Uterus (tissue), 4 donors: ENCODE measurements at places on chromosomes 1 and 21.

- peak; percentile 35 for DNase-seq
Measured at GRCh38 chr1:31617916-31618746, 642 bp downstream of the HCRTR1 start.

GRCh38 chr1:228919914-228920313, 184.6 kb downstream of the RHOU start:
- DNase-seq = no peak

GRCh38 chr1:7388141-7388487, 383.0 kb upstream of the VAMP3 start:
- no peak for DNase-seq

- no peak for DNase-seq
Measured at GRCh38 chr1:7616076-7616832, 154.8 kb upstream of the VAMP3 start.

GRCh38 chr1:172429331-172430127, 9.0 kb downstream of the C1orf105 start:
- DNase-seq = peak; percentile 42

DNA sequence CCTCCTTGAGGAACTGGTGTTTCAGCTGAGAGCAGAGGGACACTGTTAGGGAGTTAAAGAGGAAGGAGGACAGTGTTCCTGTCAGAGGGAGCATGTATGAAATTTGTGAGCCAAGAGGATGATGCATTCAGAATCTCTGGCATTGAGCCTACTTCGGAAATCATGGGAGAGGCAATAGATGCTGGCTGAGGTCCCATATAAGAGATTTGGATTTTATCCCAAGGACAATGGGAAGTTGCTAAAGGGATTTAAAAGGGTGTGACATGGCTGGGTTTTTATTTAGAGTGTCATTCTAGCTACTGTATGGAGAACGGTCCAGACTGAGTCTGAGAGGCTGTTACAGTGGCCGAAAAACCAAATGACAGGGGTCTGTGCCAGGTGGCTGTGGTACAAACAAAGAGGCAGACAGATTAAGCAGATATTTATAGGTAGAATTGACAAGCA, 403.2 kb upstream of the B3GALT2 start:
- no peak for DNase-seq

- no peak for DNase-seq
Measured at GRCh38 chr1:60898413-60898812, 183.9 kb upstream of the NFIA start.

GRCh38 chr1:54274448-54274847, 74.5 kb downstream of the MRPL37 start:
- DNase-seq = no peak
